ENCODE measurements at places on chromosomes 2 and 18.

GRCh38 chr2:1992280-1992679 lies 248.0 kb upstream of the PXDN start:
- no peak for DNase-seq

GRCh38 chr18:5410582-5410981 lies 115.1 kb upstream of the ZBTB14 start:
- DNase-seq, result no peak

- no peak for DNase-seq
These were observed 42.5 kb downstream of the STEAP3 start for GRCh38 chr2:119266091-119266589.

- no peak for DNase-seq
These were observed 114.2 kb downstream of the RTP5 start for GRCh38 chr2:241983571-241984270.

DNA sequence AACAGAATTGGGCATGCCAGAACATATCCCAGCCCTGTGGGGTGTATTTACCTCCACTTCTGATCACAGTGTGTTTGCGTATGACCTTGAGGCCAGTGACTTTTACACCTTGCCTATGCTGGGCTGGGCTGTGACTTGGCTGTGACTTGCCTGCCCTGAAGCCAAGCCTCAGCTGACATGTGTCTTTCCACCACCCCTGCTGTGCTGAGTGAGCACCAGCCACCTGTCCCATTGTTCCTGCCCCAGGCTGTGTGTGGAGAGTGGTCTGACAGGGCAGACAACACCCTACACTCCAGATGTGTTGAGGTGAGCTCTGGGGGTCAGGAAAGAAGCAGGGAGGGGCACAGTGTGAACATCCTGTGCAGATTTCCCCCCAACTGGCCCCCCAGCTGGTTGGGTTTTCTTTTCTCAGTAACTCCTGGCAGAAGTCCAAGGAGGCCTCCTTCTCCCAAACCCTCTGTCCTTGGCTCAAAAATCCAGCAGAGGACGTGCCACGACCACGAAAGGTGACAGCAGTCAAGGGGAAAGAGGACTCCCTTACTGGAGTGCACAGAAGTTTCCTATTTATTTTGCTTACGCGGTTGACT lies 5.1 kb upstream of the STEAP3 start:
- DNase-seq, result peak; percentile 32

GRCh38 chr2:206974551-206974950 lies 35.2 kb downstream of the CPO start:
- no peak for DNase-seq

DNA sequence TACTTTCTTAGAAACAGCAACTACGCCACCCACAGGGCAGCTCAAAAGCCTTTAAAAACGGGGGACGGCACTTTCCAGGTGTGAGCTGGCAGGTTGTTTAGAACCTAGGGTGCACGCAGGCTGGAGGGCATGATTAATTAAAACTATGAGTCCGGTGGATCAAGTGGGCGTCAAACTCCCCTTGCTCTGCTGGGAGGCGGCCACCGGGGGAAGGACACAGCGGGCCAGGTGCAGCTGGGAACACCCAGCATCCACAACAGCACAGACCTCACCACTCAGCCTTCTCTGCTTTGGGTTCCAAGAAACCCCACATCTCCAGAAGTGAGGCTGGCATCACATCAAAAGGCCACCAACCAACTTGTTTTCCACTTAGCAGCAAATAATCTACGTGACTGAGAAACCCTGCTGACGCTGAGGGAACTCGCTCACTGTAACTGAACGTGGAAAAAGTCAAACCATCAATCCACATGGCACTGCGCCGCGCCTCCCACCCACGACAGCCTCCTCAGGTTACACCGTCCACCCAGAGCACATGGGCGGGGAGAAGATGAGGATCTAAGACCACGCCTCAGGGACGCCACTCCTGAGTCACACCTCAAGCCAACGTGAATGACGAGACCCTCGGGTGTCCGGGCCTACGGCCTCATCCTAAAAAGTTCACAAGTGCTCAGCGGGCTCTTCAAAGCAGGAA lies 118.2 kb downstream of the ZNF516 start:
- peak; percentile 75 for DNase-seq

- no peak for DNase-seq
These were observed 94.1 kb upstream of the ACAA2 start for GRCh38 chr18:49907346-49907929.

DNA sequence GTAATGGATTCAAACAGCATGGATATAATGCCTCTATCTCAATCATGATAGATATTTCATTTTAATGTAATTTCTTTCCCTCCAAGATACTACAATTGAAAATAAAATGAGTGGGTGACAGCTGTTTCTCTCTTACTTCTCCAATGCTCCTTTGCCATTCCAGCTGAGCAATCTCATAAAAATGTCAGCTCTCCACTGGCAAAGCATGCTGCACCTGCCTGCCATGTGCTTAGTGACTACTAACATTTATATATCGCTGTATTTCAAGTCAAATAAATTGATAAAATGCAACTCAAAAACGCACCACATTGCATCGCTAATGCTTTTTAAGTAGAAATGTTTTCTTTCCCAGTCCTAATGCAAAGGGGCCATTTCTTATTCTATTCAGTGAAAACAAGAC lies 1093.9 kb downstream of the CBLN2 start:
- DNase-seq, result no peak

DNA sequence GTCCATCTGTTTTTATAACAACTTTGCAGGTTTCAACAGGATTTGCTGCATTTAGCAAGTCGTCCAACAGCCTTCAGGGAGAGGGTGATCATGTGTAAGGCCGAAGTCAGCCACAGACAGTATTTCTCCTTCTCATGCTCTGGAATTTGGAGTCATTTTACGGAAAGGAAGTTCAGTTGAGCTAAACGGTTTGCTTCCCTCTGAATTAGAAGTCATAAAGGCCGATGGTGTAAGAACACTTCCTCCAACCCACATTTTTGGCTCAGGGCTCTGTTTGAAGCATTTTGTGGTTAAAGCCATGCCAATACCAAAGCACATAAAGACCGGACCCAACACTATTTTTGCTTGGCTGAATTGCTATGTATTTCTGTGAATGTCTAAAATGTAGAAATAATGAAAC lies 129.5 kb downstream of the TMEM182 start:
- no peak for DNase-seq

DNA sequence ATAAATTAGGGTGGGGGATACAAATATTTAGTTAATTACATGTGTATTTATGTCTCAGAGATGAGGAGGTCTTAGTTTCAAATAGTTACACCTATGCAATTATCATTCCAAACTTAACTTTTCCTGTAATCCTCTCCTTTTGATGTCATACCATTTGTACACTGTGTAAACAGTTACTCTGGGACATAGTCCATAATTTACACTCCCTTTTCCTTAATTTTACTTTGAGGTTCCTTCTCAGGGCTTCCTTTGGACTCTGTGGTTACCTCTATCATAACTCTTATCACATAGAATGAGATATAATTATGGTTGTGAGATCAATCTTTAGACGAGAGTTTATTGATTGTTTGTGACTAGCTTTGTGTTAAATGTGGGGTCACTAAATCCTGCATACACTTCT lies 84.4 kb downstream of the DPP10 start:
- DNase-seq, result no peak

- DNase-seq, result no peak
These were observed 176.3 kb downstream of the ZFP36L2 start for GRCh38 chr2:43049836-43050801.

- no peak for DNase-seq
These were observed 85.9 kb downstream of the ZNF236 start for GRCh38 chr18:76908277-76908676.

DNA sequence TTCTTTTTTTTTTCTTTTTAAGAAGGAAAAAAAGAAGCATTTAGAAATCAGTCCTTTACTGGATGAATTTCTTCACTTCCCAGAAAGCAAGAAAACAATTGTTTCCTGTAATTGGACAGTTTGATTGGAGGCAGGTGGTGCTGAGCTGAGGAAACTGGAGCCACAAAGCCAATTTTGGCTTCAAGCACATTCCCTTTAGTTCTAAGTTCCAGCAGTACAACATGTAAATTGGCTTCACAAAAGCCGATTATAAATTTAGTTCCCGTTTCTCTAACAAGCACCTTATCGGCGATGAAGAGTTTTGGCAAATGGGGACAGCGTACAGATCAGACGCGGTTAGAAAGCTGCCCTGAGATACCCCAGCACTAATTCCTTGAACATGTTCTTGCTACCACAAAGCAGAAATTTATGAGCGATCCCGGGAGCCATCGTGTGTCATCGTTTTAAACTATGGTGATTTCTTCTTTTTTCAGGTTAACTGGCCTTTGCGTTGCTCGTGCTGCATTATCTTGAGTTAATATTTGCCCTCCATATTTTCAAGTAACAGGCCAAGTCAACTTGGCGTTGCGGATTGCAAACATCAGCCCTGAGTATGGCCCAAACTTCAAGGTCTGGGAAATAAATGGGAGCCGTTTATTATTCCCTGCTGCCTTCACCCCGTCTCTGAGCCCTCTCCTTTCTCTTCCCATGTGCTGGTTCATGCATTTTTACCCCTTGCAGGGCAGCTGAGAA lies 190.4 kb upstream of the ID2 start:
- no peak for DNase-seq

DNA sequence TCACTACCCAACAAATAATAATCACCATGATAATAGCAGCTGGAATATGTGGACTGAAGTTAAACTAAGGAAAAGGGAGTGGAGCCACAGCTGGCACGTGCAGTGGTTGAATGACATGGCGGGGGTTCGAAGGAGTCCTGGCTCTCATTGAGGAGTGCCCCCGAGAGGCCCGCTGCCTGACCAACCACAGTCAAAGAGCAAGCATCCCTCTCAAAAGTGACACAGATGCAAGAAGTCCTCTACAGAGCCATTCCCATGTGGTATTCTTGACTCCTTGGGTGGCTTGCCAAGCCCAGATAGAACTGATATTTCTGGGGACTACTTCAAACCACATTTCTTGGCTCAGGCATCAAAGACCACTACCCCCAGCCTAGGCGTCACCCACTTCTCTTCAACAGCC lies 405.1 kb downstream of the TNS1 start:
- no peak for DNase-seq

Measured in activated CD4-positive, alpha-beta T cell treated with anti-CD3 and anti-CD28 coated beads for 36 hours (primary cell).